Stimulated activated CD4-positive, alpha-beta T cell treated with anti-CD3 and anti-CD28 coated beads, Interleukin-4, amount 100 ng/mL, for 24 hours (primary cell): ENCODE measurements at places on chromosomes 5 and 9.
A peak's percentile ranks its signal among the peaks of the same experiment; 100 is the strongest.

DNA sequence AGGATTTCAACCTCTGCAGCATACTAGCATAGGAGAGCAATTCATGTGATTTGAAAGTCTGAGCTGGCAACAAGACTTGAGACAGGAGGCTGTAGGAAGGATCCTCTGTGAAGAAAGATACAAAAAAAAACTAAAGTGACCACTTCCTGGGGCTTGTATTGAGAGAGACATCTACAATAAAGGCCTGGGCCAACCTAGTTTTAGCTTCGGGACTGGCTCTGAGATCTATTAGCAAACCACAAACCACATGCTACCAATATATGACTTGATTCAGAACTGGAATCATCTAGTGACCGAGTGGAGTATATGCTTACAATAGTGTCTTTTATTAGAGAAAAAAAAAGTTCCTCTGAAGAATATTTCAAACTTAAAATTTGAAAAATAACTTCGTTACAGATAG lies 1448.9 kb upstream of the CDH6 start:
- DNase-seq, result no peak

DNA sequence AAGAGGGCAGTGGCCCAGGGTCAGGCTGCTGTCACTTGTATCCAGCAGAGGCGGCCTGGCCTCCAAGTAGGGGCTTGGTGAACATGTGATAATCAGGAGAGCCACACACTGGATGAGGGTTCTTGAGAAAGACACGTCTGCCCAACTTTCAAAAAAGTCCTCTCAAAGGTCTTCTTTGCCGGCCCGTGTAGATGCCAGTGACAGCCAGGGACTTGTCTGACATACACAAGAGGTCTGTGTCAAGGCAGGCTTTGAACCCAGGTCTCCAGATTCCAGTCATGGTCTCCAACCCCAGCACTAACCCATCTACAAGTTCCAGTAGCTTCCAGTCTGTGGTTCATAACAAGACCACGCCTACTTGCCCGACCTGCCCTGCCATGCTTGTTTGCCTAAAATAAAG lies 7.9 kb upstream of the AMBP start:
- DNase-seq, result no peak

DNA sequence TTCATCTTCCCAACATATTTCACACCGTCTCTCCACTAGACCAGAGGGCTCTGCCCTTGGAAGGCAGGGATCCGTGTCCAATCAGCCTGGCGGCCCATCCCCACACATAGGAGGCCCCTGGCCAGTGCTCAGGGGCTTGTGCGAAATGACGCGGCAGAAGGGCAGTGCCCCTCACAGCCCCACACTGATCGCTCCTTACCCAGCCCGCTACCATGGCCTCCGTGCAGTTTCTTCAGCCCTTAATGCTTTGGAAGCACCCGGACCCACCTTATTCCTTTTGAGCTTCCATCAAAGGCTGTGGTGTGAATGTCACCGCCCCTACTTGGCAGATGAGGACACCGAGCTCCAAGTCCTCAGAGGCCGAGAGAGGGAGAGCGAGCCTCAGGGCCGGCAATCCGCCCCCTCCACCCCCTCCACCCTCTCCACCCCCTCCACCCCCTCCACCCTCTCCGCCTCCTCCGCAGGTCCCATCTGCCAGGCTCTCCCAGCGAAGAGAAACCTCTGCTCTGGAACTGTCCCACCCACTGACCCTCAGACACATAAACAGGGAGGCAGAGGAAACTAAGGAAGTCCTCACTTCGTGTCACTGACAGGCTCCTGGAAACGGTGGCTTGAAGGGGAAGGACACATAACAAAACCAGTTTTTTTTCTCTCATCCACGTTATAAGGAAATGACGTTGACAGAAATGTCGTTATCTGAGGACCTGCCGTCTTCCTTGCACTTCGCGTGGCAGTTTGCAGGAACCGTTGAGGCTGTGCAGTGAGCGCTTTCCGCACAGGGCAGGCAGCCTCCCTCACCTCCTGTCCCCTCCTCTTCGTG lies 13.9 kb downstream of the QSOX2 start:
- DNase-seq, result no peak

- DNase-seq, result peak; percentile 44
These were observed 35.6 kb downstream of the DAB2IP start for GRCh38 chr9:121686930-121687541.

DNA sequence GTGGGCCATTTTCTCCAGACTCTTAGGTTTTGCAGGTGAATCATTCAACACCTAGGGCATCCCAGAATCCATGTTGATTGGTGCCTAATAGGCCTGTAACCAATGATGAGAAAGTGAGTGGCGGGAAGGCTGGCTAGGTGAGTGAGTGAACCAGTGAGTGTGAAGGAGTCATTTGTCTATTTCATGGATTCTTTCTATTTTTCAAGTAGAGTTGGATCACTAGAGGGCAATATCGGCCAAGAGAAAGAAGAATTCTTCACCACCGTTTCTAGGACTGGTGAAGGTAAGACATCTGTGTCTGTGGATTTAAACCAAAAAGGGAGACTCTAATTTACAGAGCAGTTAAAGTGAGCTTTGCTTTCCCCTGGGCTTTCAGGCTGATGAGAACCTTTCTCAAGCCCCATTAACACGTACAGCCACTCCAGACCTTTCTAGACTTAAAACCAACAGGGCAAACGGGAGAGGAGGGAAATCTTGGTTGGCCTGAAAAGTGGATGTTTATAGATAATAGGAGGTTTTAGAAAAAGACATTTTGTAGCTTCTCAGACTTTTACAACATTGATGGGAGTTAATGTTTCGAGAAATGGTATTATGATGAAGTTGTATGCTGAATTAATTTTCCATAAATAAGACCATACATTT lies 114.3 kb upstream of the IL12B start:
- no peak for DNase-seq

GRCh38 chr5:50715001-50715400 lies 48.6 kb downstream of the PARP8 start:
- no peak for DNase-seq

- DNase-seq, result no peak
These were observed 48.9 kb downstream of the CXXC5 start for GRCh38 chr5:139696894-139697658.

DNA sequence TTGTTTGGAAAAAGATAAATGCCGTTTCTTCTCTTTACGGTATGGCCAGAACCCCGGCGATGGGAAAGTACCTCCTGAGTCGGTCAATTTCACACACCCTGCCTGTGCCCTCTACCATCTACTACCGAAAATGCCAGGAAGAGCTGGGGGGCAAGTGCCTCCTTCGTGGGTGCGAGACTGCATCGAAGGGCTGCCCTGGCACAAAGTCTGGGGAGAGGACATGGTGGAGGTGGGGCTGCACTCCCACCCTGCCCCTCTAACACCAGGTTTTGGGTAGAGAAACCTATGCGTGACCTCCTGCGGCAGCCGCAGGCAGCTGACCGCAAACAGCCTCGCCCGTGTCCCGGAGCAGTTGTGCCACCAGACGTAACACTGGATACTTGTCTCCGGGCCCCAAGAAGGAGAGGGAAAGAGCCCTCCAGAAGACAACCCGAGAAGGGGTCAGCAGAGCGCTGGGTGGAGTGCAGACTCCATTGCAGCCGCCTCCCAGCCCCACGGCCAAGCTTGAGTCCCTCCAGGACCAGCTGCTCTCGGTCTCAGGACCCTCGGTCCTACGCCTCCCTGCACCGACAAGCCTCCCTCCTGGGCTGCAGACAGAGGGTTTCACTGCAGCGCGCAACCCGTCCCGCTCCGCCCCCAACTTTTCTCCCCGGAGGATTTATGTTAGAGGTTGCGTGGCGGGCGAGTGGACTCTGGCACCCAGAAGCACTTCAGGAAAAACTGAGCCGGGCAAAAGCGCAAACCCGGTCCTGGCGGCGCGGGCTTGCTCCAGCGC lies 823 bp upstream of the PRDM6 start:
- no peak for DNase-seq

DNA sequence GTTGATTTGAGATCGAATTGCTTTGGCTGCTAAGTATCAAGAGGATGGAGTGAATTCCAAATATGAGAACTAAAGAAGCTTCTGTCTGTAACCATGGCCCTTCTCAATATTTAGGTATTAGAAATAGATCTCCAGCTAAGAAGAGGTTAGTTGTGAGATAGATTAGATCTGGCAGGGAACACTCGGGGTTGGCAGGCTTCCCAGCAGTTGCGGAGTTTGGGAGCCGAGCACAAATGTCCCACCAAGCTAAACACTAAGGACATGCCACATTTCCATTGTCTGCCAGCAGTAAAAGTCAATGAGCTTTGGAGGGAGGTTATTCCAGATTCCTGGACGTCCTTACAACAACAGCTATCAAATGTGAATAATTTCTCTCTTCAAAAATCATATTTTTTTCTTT lies 85.8 kb downstream of the TAF11L14 start:
- DNase-seq, result no peak

GRCh38 chr5:2530609-2531008 lies 220.9 kb downstream of the IRX2 start:
- no peak for DNase-seq

- no peak for DNase-seq
These were observed 5.6 kb downstream of the GBA2 start for GRCh38 chr9:35743452-35743851.

DNA sequence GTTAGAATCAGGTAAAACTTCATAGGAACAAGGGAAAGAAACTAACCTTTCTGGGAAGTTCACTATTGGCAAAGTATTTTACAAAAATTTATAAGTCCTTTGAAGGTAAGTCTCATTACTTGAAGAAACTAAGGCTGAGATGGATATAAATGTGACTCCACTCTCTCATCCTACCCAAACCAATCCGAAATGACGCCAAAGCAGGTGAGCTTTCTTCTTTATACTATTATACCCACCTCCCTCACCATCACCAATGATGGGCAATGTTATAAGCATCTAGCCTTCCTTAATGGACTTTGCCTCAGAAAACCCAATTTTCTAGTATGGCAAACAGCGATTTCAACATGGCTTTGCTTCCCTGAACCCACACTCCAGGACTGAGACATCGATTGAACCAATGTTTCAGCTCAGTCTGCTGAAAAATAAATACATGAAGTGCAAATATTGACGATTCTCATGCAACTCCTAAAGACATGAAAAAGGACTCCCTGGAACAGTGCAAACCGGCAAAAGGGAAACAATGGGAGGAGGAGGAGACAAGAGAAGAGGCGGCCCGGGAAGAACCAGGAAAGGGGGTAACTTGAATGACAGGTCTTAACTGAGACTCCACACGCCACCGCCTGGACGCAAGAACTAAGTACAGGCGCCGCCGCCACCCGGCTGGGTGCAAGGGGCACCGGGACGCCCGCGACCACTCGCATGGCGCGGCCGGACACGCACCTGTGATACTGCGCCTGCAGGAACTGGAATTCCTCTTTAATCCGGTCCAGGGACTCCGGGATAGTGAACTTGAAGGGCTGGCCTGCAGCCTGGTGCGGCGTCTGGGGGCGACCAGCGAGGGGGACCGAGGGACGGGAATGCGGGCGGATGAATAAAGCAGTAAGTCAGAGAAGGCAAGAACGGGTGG lies 2.5 kb downstream of the TLE1 start:
- peak; percentile 12 for DNase-seq

- DNase-seq, result no peak
These were observed 933.0 kb downstream of the TLE4 start for GRCh38 chr9:80504601-80505230.

GRCh38 chr5:148147415-148147814 lies 20.9 kb upstream of the SPINK14 start:
- DNase-seq, result no peak

- no peak for DNase-seq
These were observed 171.2 kb upstream of the MPDZ start for GRCh38 chr9:13450723-13451122.

DNA sequence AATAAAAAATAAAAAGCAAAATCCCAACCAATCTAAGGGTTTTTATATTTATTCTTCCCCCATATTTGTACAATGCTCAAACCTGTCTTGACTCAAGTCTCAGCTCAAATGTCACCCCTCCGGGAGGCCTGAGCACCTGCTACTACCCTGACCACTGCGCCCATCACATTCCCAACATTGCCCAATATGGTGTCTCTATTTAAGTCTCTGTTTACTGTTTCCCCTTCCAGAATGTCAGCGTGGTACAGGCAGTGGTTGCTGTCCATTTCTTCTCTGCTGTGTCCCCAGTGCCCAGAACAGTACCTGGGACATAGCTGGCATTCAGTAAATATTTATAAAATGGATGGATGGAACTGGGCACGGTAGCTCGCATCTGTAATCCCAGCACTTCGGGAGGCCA lies 47.3 kb upstream of the PRRC2B start:
- DNase-seq, result no peak

- no peak for DNase-seq
These were observed 35.4 kb downstream of the SH3GL2 start for GRCh38 chr9:17614250-17614649.

DNA sequence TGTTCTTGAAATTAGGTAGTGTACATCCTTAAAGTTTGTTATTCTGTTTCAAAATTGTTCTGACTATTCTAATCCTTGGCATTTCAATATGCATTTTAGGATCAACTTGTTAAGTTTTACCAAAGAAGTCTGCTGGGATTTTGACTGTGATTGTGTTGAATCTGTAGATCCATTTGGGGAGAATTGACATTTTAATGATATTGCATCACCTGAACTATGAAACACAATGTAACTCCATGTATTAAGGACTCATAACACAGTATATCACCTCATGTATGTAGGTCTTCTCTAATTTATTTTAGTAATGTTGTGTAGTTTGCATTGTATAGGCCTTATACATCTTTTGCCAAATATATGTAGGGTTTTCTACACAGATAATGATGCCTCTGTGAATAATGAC lies 77.8 kb downstream of the RALGPS1 start:
- DNase-seq, result no peak

DNA sequence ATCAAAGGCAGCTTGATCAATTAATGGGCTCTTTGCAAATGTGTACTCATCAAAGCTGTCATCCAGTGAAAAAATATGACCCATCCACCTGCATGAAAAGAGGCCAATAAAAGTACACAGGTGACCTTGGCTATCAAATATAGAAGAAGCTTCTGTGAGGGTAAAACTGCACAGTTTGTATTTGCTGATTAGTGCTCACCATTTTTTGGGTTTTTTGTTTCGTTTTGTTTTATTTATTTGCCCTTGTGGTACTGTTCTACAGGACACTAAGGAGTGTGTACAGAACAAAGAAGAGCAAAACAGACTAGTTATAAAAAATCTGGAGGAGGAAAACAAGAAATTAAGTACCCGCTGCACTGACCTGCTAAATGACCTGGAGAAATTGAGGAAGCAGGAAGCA lies 101.3 kb downstream of the CNTLN start:
- no peak for DNase-seq

- no peak for DNase-seq
These were observed 16.4 kb upstream of the ADAMTSL1 start for GRCh38 chr9:18457510-18457909.

DNA sequence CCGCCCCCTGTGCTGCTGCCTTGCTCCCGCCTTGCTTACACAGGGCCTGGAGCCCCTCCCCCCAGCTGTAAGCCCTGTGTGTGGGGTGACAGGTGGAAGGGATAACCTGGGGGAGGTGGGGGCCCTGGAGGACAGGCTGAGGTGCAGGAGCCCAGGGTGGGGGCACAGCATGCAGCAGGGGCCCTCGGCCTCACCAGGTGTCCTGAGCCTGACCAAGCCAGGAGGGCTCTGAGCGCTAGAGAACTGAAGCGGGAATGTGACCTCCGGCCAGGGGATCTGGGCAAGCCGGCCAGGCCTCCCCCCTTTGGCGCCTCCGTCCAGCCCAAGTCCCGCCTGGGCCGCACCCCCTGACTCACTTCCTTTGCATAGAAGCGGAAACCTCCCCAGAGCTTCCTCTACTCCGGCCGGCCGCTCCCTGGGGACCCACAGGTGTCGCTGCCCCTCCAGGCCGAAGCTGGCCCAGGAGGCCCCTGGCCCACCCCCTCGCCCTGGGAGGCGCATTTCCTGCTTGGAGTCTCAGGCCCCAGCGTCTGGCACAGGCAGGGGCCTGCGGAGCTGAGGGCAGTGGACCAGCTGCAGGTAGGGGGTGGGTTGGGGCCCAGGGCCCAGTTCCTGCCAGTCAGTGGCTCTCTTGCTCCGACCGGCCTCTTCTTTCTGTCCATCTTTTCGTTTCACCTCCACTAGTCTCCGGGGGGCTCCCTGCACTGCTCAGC lies at the start of gene TOR4A:
Gene TOR4A (plus strand): TSS at position 398 of the 713 bp plus-strand sequence. CDS start 964 bp downstream, outside the sequence.
- DNase-seq, result no peak
